ENCODE measurements at places on chromosomes 5 and 9. TPM values are rescaled to one million over a fixed set of nuclear protein-coding genes. Genes with fewer than 3 reads are reported as not detected.

DNA sequence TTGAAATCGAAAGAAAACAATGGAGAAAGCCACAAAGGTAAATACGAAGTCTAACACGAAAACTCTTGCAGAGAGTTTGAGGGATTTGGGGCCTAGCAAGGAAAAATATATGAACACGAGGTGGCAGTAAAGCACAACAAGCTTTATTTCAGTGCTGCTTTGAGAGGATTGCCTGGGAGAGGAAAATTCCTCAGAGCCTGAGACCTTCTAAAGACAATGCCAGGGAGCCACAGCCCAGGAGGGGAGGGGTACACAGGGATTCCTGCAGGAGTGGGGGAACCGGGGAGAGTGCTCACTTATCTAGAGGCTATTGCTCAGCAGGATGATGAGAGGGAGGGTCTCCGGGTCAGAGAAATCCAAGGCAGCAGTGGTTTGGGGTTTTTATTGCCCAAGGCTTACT lies 134.9 kb upstream of the ADCY2 start:
- H3K4me3 ChIP-seq = no peak overlapping the region
- H3K27me3 ChIP-seq = no peaks in the 10 kb centered on the region
- H3K4me1 ChIP-seq = no peaks in the 10 kb centered on the region
- no peaks in the 10 kb centered on the region for H3K36me3 ChIP-seq

GRCh38 chr5:90408571-90409317 lies 812 bp downstream of the CETN3 start:
- no peaks in the 10 kb centered on the region for H3K27me3 ChIP-seq
- H3K27ac ChIP-seq = peak overlapping the region; percentile 92
- no peak for DNase-seq
- peaks cover 7% of the 10 kb centered on the region for H3K4me1 ChIP-seq

DNA sequence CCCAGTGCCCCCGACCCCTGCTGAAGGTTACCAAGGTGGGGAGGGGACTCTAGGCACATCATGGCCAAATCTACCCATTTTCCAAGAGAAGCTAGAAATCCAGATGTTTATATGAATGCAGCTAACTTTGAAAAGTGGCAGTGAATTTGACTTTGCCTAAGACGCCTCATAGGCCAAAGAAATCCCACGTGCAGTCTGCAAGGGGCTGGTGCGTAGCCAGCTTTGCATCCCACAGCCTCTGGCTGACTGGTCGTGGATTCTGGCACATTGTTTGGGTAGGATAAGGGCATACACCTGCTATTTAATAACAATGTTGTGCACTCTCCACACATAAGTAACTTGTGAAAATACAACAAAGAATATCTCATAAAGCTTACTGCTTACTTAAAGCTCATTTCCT lies 3.5 kb upstream of the GADD45G start:
- H3K4me1 ChIP-seq = peaks cover 34% of the 10 kb centered on the region
- H3K4me3 ChIP-seq = no peak overlapping the region
- H3K27me3 ChIP-seq = no peaks in the 10 kb centered on the region
- no peak for DNase-seq
- no peak overlapping the region for H3K27ac ChIP-seq

DNA sequence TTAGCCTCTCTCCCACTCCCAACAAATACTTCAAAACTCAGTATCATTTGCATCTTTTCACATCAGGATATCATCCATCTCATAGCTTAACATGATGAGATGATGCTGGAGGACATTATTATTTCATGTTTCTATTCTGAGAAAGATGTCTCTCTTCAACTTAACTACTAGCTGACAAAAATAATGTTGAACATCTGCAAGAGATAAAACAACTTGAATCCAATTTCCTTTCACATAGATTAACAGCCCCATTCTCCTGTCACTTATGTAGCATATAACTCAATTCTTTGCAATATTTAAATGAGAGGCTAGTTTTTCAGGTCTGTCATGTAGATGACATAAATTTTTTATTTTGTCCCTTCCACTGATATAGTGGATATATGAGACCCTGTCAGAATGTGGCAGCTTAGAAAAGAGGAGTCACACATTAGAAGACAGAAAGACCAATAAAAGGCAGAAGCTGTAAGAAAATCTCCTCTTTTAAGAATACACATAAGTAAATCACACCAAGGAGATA lies 239.2 kb upstream of the KIF2A start:
- H3K4me1 ChIP-seq = no peaks in the 10 kb centered on the region
- no peaks in the 10 kb centered on the region for H3K27me3 ChIP-seq
- H3K36me3 ChIP-seq = no peaks in the 10 kb centered on the region
- DNase-seq = no peak
- no peak overlapping the region for H3K4me3 ChIP-seq

- no peaks in the 10 kb centered on the region for H3K4me1 ChIP-seq
- H3K27ac ChIP-seq = no peak overlapping the region
- no peaks in the 10 kb centered on the region for H3K27me3 ChIP-seq
- no peaks in the 10 kb centered on the region for H3K36me3 ChIP-seq
Measured at GRCh38 chr5:172403189-172403796, 51.0 kb downstream of the SH3PXD2B start.

DNA sequence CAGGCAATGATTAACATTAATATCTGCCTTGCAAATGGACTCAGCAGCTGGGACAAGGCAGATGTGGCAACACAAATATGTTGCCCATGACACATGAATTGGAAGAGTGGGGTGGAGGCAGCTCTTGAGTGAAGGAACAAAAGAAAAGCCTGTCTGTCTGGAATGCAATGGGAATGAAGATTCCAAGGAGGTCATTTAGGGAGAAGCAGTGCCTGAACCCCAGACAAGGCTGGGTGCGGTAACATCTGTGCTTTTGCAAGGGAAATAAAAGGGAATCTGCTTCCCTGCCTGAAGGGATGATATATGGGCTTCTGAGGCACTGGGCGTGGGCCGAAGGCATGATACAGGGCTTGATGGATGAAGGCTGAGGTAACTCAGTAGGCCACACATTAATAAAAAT lies 94.1 kb upstream of the TRIM32 start:
- no peak overlapping the region for H3K4me3 ChIP-seq
- no peaks in the 10 kb centered on the region for H3K27me3 ChIP-seq

DNA sequence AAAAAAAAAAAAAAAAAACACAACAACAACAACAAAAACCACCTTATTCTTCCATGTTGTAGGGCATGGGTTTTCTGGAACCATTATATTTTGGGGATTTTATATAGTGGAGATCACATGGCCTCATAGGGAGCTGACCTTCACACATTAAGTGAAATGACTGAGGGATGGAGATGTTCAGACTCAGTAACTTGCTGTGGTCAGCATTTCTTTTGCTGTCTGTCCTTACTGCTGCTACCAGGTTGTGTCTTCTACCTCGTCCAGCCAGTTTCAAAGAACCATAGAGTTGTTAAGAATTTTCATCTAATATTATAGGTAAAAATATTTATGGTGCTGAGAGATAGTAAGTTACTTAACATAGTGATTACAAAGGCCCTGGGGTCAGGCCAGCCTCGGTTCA lies 107.6 kb downstream of the PDE8B start:
- no peak overlapping the region for H3K4me3 ChIP-seq
- no peaks in the 10 kb centered on the region for H3K4me1 ChIP-seq
- no peak for DNase-seq
- no peak overlapping the region for H3K27ac ChIP-seq
- H3K36me3 ChIP-seq = no peaks in the 10 kb centered on the region

- H3K27ac ChIP-seq = no peak overlapping the region
- peak; percentile 4 for DNase-seq
- H3K4me1 ChIP-seq = peaks cover 6% of the 10 kb centered on the region
- no peaks in the 10 kb centered on the region for H3K27me3 ChIP-seq
Measured at GRCh38 chr9:107243742-107244141, 39.3 kb upstream of the RAD23B start.

DNA sequence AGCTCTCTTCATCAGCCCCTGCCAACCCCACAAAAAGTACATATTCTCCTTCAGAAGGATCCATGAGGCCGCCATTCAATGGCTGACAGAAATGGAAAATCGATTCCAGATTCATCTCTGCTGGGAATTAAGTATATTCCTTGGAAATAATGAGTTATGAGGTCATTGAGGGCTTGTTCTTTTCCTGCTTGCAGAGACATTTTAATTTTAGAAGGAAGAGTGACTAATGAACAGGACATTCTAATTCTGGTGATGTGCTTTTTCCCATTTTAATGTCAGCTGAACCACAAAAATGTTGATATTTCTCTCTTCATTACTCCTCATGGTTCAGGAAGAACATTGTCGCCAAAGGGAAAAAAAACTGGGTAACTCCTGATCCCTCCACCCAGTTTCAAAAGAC lies 314.0 kb downstream of the PIK3R1 start:
- peaks cover 7% of the 10 kb centered on the region for H3K27me3 ChIP-seq
- no peak for DNase-seq
- no peak overlapping the region for H3K4me3 ChIP-seq
- H3K27ac ChIP-seq = no peak overlapping the region
- no peaks in the 10 kb centered on the region for H3K36me3 ChIP-seq

GRCh38 chr5:20041326-20042274 lies 53.6 kb upstream of the CDH18 start:
- no peaks in the 10 kb centered on the region for H3K36me3 ChIP-seq
- H3K27ac ChIP-seq = no peak overlapping the region
- DNase-seq = no peak
- H3K27me3 ChIP-seq = no peaks in the 10 kb centered on the region
- no peak overlapping the region for H3K4me3 ChIP-seq
- no peaks in the 10 kb centered on the region for H3K4me1 ChIP-seq

Gene SURF1
- total RNA-seq = 42.5 TPM

Gene PCDHGC4
- total RNA-seq = not detected

Gene NTNG2
- total RNA-seq = 2.2 TPM

Gene CD14
- 1.7 TPM for total RNA-seq
